ENCODE measurements at places on chromosomes 7 and 10. TPM values are rescaled to one million over a fixed set of nuclear protein-coding genes. Genes with fewer than 3 reads are reported as not detected.

GRCh38 chr7:82080254-82080927 is 310.5 kb upstream of the HGF start:
- DNase-seq = no peak

- peak; percentile 40 for DNase-seq
Measured at GRCh38 chr10:7410301-7410861, 453 bp downstream of the SFMBT2 start.

The UNCX gene
- not detected for polyA plus RNA-seq

GRCh38 chr10:75057680-75058079 is 53.8 kb upstream of the SAMD8 start:
- DNase-seq = no peak

The CALHM3 gene
- polyA plus RNA-seq = 0.02 TPM

DNA sequence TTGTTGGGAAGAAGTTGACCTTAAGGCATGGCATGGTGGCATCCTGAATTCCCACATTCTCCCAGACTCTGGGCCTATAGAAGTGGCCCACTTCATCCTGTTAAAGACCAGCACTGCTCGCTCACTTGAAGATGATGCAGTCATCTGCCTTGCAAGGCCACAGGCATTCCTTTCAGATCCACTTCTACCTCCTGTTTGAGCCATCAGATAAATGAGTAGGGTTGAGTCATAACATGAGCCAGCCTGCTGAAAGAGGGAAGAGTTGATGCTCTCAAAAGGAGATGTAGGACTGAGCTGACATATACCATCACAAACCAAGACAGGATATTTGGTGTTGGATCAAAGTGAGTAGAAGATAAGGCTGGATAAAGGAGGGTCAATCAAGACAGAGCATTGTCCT is 1.5 kb upstream of the EBLN1 start:
- no peak for DNase-seq

DNA sequence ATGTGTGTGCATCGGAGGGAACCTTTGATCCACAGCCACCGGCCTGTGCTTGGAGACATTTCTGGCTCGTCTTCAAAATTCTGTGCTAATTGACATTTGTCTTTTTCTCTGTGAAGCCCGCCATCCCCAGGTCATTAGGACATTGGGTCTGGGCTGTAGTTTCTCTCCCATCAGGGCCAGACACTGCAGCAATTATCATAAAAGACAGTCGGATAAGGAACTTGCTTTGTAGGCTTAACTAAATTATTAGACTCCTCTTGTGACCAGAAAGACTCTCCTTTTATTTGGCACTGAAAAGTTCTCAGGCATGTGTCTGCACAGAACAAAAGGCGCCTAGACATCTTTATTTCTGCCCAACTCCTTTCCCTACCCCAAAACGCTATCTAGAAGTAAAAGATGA is 49.1 kb upstream of the NPTX2 start:
- no peak for DNase-seq

GRCh38 chr10:129660569-129660968 is 193.5 kb downstream of the MGMT start:
- DNase-seq = no peak

GRCh38 chr10:63587191-63587590 is 66.0 kb downstream of the REEP3 start:
- DNase-seq = no peak

The HMX3 gene
- not detected for polyA plus RNA-seq

DNA sequence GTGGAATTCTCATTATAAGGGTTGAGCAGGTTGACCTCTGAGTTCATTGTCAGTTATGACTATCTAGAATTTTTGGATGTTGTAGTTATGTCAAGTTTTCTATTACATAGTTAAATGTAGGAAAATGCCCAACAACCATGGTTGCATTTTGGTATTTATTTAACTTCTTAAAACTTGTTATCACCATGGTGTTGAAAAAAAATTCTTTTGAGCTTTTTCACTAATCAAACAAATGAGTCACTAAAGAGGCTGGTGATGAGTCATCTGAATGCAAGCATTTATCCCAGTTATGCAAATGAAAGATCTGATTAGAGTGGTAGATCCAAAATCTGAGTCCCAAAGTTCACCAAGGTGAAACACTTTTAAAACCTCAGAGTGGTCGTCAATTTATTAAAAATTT is 624.7 kb upstream of the IGFBP3 start:
- DNase-seq = no peak

DNA sequence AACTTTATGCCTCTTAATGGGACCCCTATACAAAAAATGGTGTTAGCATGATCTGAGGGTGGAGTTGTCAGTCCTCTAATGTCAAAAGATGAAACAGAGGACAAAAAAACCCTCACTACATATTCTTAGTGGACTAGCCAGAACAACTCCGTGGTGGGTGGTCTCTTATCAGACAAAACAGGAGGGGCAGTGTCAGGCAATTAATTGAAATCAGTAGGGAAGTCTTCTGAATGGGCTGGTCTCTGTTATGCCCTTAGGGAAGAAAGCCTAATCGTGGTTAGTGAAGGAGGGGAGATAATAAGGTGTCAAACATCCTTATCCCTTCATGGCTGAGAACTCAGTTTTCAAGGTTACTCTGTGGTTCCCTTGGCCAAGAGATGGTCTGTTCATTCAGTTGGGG is 909.4 kb downstream of the GRID1 start:
- DNase-seq = peak; percentile 74

The ADAM22 gene
- polyA plus RNA-seq = 0.13 TPM

DNA sequence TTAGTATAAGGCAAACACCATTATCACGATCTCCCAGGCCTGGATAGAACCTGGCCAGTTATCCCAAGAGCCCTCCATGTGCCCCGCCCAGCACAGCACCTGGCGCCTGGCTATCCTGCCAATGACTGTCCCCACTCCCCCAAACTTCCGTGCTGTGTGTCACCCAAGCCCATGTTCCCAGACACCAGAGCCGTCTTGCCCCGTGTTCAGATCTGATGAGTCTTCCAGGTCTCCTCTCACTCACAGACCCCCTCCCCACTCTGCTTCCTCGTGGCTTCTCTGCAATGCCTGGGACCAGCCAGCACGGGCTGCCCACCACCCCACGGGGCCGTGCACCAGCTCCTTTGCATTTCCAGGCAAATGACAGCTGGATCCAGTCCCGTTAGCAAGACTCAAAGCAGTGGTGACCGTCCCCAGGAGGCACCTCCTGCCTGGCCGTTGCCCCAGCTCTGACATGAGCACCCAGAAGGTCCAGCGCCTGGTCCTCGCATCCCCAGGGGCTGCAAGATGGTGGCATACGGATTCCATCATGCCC is 43.8 kb upstream of the INPP5A start:
- no peak for DNase-seq

The PRSS2 gene
- polyA plus RNA-seq = 0.35 TPM

GRCh38 chr10:19745672-19746071 is 70.6 kb upstream of the PLXDC2 start:
- DNase-seq = no peak

DNA sequence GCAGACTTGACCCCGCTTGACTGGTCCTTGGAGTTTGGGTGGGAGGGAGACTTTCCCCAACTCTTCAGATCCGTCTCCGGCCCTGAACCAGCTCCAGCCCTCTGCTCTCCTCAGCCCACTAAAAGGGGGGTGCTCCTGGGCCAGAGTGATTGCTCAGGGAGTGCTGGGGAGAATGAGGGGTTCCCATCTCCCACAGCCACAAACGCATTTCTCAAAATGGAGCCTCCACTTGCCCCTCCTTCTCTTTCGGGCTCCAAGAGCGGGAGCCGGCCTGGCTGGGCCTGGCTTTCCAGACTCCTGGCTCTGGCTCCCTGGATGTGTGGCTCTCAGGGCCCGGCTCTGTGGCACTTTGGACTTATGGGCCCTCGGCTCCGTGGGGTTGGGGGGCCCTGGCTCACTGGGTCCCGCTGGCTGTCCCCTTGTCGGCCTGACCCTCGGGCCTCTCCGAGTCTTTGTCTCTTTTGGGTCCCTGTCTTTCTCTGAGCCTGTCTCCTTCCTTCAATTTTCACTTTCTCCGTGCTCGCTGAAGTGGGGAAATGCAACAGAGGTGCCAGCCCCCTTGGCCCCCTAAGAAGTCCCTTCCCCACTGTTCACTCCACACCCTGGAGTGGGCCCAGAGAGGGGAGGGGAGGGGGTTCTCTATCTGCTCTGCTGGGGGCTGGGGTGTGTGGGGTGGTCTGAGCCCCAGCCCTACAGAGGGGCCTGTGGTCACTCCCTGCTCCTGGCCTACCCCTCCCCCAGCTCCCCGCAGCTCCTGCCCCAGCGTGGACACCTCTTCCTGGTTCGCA is 713 bp downstream of the LZTS2 start:
- DNase-seq = peak; percentile 71

GRCh38 chr7:34067005-34067778 is 161.9 kb downstream of the BMPER start:
- peak; percentile 56 for DNase-seq

The TLX1 gene
- not detected for polyA plus RNA-seq

DNA sequence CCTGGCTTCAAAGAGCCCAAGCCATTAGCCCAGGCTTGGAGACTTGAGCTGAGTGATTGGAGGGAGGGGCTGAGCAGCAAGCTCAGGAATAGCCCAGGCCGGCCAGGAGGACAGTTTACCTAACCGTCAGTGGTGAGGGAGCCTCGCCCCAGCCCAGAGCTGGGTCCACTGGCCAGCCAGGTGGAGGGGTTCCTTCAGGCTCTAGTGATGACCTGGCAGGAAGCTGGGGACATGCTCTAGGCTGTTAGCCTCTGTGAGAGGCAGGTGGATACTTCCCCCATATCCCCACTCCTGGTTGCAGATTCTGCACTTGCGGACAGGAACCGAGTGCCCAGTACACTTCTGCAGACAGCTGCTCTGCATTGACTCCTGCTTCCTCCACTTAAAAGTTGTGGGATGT is 61.2 kb upstream of the ANTXRL start:
- DNase-seq = no peak

DNA sequence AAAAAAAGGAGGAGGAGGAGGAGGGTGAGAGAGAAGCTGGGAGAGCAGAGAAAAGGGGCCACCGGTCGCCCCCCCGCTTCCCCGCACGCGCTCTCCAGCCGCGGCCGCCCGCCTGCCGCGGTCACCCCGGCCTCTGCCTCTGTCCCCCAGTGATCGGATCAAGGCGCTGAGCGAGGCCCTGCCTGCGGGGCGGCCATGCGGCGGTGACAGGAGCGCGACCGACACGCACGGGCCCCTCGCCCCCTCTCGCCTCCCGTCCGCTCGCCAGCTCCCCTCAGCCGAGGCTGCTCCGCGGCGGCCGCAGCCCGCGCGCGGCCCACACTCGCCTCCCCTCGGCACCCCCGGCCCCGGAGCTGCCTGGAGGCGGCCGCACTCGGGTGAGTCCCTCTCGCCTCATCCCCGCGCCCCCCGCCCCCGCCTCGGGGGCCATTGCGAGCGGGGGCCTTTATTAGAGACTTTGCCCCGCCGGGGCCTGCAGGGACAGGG is at the start of gene GTF2I:
Gene GTF2I (plus strand): TSS at position 27 of the 486 bp plus-strand sequence. CDS start 31,411 bp downstream, outside the sequence.
- DNase-seq = no peak

- DNase-seq = no peak
Measured at GRCh38 chr10:18918532-18918931, 130.1 kb upstream of the MALRD1 start.

GRCh38 chr10:3828404-3829155 is 43.6 kb upstream of the KLF6 start:
- peak; percentile 43 for DNase-seq

GRCh38 chr7:30936650-30937245 is 25.1 kb downstream of the AQP1 start:
- no peak for DNase-seq

DNA sequence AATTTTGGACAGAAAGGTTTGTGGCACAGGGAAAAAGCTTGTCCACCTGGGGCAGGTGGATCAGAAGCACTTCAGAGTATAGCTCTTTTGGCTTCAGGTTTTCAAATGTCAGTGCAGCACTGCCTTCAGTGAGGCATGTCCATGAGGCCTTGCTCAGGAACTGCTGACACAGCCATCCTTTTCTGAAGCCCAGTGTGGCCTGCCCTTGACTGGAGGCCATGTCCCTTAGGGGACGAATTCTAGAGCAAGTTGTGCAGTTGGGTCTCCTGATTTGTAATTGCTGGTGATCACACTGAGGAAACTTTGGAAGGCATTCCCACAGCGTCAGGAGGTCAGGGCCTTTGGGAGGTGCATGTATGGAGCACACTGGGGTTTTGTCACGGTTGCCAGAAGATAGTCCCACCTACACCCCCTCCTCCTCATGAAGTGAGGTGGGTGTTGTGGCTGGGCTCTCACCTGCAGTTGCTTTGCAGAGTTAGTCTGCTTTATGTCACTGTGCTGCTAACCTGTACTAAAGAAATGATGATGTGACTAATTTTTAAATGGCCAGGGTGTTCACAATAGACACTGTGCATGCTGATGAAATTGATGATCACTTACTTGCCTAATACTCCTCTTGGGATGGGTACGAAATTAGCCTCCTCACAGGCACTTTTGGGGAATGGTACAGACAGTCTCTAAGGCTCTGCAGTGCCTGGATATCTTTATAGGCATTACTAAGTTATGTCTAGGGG is 41.7 kb downstream of the OGDH start:
- DNase-seq = no peak

- DNase-seq = no peak
Measured at GRCh38 chr7:45460379-45460778, 113.8 kb upstream of the ADCY1 start.

GRCh38 chr7:108576116-108576515 is 6.4 kb downstream of the DNAJB9 start:
- no peak for DNase-seq

GRCh38 chr7:12074889-12075288 is 136.2 kb upstream of the TMEM106B start:
- no peak for DNase-seq

GRCh38 chr10:75465450-75465827 is 34.0 kb downstream of the LRMDA start:
- DNase-seq = peak; percentile 37

GRCh38 chr10:47300429-47300931 is 483 bp downstream of the GDF10 start:
- peak; percentile 41 for DNase-seq

GRCh38 chr7:159143780-159144757 is 598 bp downstream of the VIPR2 start:
- no peak for DNase-seq

Measured in lung (tissue), 17 donors.